ENCODE measurements at places on chromosomes 16 and 17. TPM values are rescaled to one million over a fixed set of nuclear protein-coding genes. Genes with fewer than 3 reads are reported as not detected.

KRT39 gene
- total RNA-seq = not detected

CCL7 gene
- not detected for total RNA-seq

MT3 gene
- total RNA-seq = not detected

SRL gene
- 15.6 TPM for total RNA-seq

OR1A1 gene
- total RNA-seq = not detected

CHMP1A gene
- total RNA-seq = 153 TPM

RRAD gene
- 54.2 TPM for total RNA-seq

G6PC1 gene
- total RNA-seq = not detected

OR1D2 gene
- total RNA-seq = not detected

RNU2-1 gene
- total RNA-seq = not detected

SYNGR2 gene
- total RNA-seq = 115 TPM

GLP2R gene
- total RNA-seq = not detected

GRCh38 chr17:16406742-16407674, 8.4 kb upstream of the TRPV2 start:
- H3K4me1 ChIP-seq = no peaks in the 10 kb centered on the region
- H3K27me3 ChIP-seq = no peaks in the 10 kb centered on the region
- H3K27ac ChIP-seq = peak overlapping the region; percentile 85
- H3K36me3 ChIP-seq = no peaks in the 10 kb centered on the region
- DNase-seq = peak; percentile 86

- no peak for DNase-seq
- H3K27me3 ChIP-seq = no peaks in the 10 kb centered on the region
- H3K4me1 ChIP-seq = no peaks in the 10 kb centered on the region
- no peaks in the 10 kb centered on the region for H3K36me3 ChIP-seq
- H3K4me3 ChIP-seq = no peak overlapping the region
Observed at GRCh38 chr16:48188449-48189102, 32.8 kb upstream of the ABCC12 start.

DNA sequence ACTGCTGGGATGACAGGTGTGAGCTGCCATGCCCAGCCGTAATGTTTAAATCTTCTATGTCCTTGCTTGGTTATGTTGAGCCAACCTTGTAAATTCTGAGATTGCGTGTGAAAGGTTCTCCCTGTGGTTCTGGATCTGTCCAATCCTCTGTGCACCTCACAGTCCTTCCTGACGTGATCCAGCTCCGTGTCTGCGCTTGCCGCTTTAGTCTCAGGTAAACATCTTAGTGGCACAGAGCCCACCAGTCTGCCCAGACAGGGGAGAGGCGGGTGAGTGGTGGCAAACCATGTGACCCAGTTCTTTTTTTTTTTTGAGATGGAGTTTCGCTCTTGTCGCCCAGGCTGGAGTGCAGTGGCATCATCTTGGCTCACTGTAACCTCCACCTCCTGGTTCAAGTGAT, 13.9 kb downstream of the SLC25A10 start:
- no peaks in the 10 kb centered on the region for H3K36me3 ChIP-seq
- no peak for DNase-seq

DNA sequence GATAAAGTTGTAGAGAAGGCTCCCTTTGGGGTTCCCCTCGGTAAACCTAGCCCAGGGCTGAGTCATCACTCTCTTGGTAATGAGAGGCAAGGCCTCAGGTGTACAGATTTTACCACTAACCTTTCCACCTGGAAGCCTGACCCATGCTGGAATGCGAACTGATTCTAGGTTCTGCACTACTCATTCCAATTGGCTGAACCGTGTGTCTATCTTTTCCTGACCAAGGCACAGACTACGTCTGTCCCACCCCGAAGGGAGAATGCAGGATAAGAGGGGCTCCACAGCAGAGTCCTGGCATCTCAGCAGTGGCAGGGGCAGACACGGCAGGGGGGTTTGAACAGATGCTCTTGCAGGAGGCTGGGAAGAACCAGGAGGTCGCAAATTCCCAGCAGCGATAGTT, 65.4 kb upstream of the B4GALNT2 start:
- H3K4me1 ChIP-seq = no peaks in the 10 kb centered on the region
- H3K4me3 ChIP-seq = no peak overlapping the region
- no peak overlapping the region for H3K27ac ChIP-seq
- no peak for DNase-seq
- H3K27me3 ChIP-seq = no peaks in the 10 kb centered on the region

GRCh38 chr16:89183463-89183862, 11.9 kb downstream of the CDH15 start:
- no peaks in the 10 kb centered on the region for H3K36me3 ChIP-seq
- no peak overlapping the region for H3K27ac ChIP-seq
- H3K4me1 ChIP-seq = no peaks in the 10 kb centered on the region
- no peak for DNase-seq
- no peak overlapping the region for H3K4me3 ChIP-seq
- H3K27me3 ChIP-seq = no peaks in the 10 kb centered on the region

DNA sequence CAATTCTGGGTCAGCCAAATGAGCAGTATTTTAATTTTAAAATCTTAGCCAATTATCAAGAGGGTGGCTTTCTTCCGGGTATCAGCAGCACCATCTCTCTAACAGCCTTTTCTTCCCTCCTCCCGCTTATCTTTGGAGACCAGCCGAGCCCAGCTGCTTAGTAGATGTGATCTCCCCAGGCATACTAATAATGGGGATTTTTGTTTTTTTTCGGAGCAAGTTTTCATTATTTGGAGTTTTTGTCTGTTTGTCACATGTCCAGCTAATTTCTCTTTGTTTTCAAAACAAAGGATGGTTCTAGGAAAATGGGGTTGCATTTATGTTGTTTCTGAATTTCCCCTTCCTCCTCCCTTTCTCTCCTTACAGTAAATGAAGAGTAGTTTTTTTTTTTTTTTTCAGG, 170.5 kb upstream of the MPHOSPH6 start:
- no peak overlapping the region for H3K4me3 ChIP-seq
- H3K27ac ChIP-seq = no peak overlapping the region
- H3K36me3 ChIP-seq = no peaks in the 10 kb centered on the region
- no peaks in the 10 kb centered on the region for H3K27me3 ChIP-seq

GRCh38 chr16:11731222-11731621, 11.4 kb downstream of the TXNDC11 start:
- H3K4me3 ChIP-seq = no peak overlapping the region
- H3K36me3 ChIP-seq = peaks cover 74% of the 10 kb centered on the region
- no peak for DNase-seq
- H3K4me1 ChIP-seq = no peaks in the 10 kb centered on the region
- no peak overlapping the region for H3K27ac ChIP-seq
- H3K27me3 ChIP-seq = no peaks in the 10 kb centered on the region

GRCh38 chr16:59566446-59566845, 832.3 kb upstream of the GOT2 start:
- H3K4me3 ChIP-seq = no peak overlapping the region
- H3K4me1 ChIP-seq = no peaks in the 10 kb centered on the region
- no peaks in the 10 kb centered on the region for H3K27me3 ChIP-seq
- no peak for DNase-seq
- no peak overlapping the region for H3K27ac ChIP-seq
- H3K36me3 ChIP-seq = no peaks in the 10 kb centered on the region

DNA sequence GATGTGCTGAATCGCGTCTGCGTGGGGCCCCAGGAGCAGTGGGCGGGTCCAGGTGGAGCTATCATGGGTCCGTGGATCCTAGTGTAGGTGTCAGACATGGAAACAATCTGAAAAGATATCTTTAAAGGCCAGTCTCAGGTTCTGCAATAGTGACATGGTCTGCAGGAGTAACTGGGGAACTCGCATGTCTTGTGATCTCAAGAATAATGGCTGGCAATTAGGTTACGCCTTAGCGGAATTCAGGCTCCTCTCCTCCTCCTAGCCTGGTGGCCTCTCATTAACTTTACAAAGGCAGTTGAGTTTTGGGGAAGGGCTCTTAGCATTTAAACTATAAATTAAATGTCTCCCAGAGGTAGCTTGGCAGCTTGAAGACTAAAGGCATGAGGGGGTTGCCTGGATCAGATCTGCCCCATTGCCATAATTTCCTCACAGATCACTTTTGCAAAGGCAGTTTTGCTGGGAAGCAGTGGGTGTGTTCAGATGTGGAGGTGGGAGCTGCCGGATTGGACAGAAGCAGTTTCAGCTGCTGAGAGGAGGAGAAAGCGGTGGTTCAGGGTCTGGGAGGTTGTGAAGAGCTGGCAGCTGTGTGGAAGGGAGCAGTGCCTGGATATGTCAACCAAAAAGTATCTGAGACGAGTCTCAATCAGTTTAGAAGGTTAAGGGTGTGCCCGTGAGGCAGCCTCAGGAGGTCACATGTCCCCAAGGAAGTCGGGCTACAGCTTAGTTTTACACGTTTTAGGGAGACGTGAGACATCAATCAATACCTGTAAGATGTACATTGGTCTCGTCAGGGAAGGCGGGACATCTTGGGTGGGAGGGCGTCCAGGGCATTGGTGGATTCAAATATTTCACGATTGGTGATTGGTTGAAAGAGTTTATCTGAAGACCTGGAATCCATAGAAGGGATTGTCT, 2.7 kb downstream of the TBCD start:
- no peaks in the 10 kb centered on the region for H3K27me3 ChIP-seq
- no peak for DNase-seq
- no peak overlapping the region for H3K27ac ChIP-seq
- no peaks in the 10 kb centered on the region for H3K36me3 ChIP-seq
- peaks cover 7% of the 10 kb centered on the region for H3K4me1 ChIP-seq

DNA sequence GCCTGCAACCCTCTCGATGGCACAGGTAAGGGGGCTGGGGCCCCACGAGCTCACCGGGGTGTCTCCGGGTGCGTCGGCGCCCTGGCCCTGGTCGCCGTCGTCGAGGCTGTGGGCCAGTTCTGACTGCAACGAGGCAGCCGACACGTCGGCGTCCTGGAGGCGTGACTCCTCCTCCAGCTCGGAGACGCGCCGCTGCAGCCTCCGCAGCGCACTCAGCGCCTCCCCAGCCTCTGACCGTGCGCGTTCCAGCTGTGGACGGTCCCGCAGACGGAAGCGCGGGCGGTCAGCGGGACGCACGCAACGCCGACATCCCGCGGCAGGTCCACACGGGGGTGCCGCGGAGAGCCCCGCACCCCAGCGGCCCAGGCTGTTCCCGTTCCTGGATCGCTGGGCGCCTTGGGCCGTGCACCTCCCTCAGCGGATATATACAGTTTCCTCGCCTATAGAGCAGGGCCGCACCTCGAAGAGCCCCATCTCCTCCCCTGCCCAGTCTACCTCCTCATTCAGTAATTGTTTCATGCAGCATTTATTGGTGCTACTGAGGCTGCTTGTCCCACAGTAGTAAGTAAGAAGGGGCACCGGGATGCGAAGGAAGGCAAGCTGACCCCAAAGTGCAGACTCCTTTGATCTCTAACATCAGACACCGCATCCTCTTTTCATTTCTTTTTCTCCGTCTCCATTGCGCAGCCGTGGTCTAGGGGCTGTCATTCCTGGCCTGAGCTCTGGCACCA, 5.8 kb downstream of the THOC6 start:
- peaks cover 20% of the 10 kb centered on the region for H3K36me3 ChIP-seq
- peaks cover 12% of the 10 kb centered on the region for H3K4me1 ChIP-seq
- H3K27me3 ChIP-seq = no peaks in the 10 kb centered on the region
- DNase-seq = no peak

GRCh38 chr17:30570596-30571265, 93.5 kb downstream of the GOSR1 start:
- H3K27me3 ChIP-seq = no peaks in the 10 kb centered on the region
- H3K4me1 ChIP-seq = no peaks in the 10 kb centered on the region
- no peaks in the 10 kb centered on the region for H3K36me3 ChIP-seq
- peak; percentile 22 for DNase-seq
- H3K4me3 ChIP-seq = no peak overlapping the region

GRCh38 chr17:77422104-77422747, 281.5 kb downstream of the SEC14L1 start:
- DNase-seq = no peak
- H3K4me3 ChIP-seq = no peak overlapping the region
- H3K27me3 ChIP-seq = no peaks in the 10 kb centered on the region
- H3K27ac ChIP-seq = peak overlapping the region; percentile 91
- no peaks in the 10 kb centered on the region for H3K36me3 ChIP-seq

DNA sequence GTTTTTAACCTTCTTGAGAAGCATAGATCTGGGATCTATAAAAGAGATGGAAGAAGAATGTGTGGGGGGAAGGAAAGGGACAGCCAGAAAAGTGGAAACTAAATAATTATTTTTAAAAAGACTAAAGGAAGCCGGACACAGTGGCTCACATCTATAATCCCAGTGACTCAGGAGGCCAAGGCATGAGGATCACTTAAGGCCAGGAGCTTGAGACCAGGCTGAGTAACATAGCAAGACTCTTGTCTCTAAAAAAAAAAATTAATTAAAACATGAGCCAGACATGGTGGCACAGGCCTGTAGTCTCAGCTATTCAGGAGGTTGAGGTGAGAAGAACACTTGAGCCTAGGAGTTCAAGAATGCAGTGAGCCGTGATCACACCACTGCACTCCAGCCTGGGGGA, 335.1 kb downstream of the GRIN2A start:
- no peak for DNase-seq
- no peaks in the 10 kb centered on the region for H3K36me3 ChIP-seq
- H3K27me3 ChIP-seq = no peaks in the 10 kb centered on the region
- H3K27ac ChIP-seq = no peak overlapping the region

DNA sequence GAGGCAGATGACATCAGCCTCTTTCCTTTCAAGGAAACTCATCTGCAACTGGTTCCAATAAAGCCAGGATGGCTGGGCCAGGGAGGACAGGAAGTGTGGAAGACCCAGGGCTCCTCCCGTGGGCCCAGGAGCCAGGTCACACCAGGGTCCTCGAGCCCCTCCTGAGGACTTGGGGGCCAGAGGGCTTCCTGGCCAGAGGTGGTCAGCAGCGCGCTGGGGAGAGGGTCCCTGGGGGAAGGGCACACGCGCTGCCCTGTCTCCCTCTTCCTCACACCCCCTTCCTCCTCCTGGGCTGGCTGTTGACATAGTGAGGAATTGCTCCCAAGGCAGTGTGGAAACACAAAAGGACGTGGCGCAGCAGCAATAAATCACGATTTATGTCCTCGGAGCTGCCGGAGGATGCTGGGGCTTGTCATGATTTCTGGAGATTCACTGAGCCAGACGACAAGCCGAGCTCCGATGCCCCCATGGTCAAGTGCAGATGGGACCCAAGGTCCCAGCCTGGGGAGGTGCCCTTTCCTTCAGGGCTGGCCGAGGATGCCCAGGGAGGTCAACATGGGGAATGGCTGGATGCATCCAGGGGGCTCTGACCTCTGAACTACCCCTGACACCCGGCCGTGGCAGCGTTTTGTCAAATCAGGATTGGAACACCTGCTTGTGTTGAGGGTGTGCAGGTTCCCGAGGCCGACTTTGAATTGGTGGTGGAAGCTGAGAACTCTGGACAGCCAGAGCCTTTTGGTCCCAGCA, 152.6 kb downstream of the IRF8 start:
- no peak overlapping the region for H3K4me3 ChIP-seq
- no peak overlapping the region for H3K27ac ChIP-seq
- DNase-seq = no peak

GRCh38 chr17:5825717-5826330, 241.5 kb upstream of the NLRP1 start:
- H3K27ac ChIP-seq = no peak overlapping the region
- H3K4me1 ChIP-seq = no peaks in the 10 kb centered on the region
- no peak for DNase-seq
- H3K27me3 ChIP-seq = no peaks in the 10 kb centered on the region
- no peak overlapping the region for H3K4me3 ChIP-seq
- no peaks in the 10 kb centered on the region for H3K36me3 ChIP-seq
